ENCODE measurements at places on chromosomes 3 and 15. TPM values are rescaled to one million over a fixed set of nuclear protein-coding genes. Genes with fewer than 3 reads are reported as not detected.

- no peak for DNase-seq
Observed at GRCh38 chr3:119301662-119302061, 7.5 kb downstream of the ARHGAP31 start.

The ARL14 gene
- total RNA-seq = not detected

The TTLL13 gene
- total RNA-seq = not detected

The CYFIP1 gene
- 105 TPM for total RNA-seq

The CHRM5 gene
- total RNA-seq = not detected

The C2CD4A gene
- total RNA-seq = not detected

DNA sequence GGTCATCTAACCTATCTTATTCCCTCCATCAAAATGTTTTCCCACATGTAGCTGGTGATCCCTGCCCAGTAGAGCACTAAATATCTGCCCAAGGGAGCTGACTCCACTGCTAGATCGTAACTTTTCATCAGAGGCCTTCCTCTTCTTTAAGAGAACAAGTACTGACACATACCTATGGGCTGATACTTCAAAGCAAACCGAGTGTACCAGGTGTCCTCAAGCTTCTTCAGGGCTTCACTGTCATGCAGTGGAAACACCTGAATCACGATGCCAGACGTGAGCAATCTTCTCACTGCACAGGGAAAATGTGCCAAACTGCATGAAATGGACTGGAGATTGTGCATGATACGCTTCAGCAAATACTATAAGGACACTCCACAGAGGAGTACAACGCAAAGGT lies 41.6 kb downstream of the ANO10 start:
- no peak for DNase-seq

DNA sequence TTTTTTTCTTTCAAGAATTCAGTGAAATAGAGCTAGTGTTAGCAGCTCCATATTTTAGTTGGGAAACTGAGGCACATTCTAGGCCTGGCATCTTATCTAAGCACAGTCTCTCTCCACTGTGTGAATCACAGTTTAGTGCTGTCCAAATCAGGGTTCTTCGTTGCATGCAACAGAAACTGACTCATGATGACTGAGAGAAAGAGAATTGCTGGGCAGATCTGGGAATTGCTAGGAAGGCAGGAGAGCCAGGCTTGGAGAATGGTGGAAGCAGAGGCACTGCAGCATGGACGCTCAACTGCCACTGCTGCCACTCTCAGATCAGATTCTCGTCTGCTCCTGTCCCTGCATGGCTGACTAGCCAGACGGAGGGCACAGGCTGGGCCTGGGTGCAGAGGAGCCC lies 40.7 kb upstream of the CHST2 start:
- DNase-seq = no peak

GRCh38 chr3:1962396-1963088 lies 136.1 kb upstream of the CNTN4 start:
- DNase-seq = no peak

- DNase-seq = no peak
Observed at GRCh38 chr3:38960953-38961622, 90.7 kb downstream of the SCN11A start.

- DNase-seq = no peak
Observed at GRCh38 chr3:81726735-81727134, 34.7 kb downstream of the GBE1 start.

The GREM1 gene
- 77.3 TPM for total RNA-seq

The GNAT1 gene
- total RNA-seq = 1.3 TPM

The ITPKA gene
- total RNA-seq = not detected

DNA sequence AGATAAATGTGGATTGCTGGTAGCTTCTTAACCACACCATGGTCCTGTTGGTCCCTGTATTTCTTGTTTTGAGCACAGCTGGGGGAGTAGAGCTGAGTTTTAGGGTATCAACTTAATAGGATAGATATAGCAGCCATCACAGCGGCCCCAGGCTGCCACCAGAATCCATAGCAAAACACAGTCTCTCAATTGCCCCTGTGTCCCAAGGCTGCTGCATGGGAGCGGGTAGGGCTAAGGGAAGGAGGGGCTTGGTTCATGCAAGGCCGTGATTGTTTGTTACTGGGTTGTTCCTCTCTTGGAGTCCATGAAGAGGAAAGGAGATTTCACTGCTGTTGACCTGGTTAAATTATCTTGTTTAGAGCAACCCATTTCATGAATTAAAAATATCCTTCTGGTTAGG lies 22.1 kb downstream of the ARNT2 start:
- no peak for DNase-seq

DNA sequence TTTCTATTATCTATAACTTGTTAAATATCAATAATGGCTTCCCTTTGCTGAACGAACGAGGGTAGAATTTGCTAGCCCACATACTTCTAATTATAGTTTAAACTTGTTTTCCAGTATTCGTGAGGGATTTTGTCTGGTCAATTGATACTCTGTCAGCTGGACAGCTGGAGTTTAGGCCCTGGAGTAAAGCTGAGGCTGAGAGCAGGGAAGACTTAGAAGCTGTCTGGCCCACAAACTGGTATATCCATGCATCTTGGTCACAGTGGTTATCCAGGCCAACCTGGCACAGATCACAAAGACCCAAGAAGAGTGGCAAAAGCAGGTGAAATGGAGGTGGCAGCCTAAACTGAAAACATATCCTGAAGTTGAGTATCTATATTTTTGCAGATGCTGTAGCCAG lies 19.3 kb downstream of the ARHGAP31 start:
- no peak for DNase-seq

The SUSD5 gene
- 10.9 TPM for total RNA-seq

DNA sequence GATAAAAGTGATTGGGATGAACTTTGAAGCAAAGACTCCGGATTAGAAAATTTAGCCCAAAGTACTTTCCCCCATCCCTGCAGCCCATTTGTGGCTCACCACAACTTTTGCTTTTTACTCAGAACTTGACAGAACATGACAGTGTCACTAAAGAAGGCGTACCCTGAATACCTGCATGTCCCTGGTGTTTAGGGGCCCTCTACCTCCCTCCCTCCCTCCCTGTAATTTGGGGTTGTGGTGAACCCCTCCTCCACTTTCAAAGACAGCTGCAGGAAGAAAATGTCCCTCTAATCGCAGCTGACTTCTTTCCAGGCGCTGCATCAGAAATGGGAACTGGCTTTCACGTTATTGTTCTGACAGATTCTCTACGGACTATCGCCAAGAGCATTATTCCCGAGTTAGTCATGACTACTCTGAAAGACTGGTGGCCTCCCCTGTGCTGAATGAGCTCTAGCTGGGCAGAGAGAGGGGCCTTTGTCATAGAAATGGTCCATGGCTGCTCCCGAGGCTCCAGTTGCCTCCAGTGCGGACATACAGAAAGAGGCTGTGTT lies 93.2 kb upstream of the ARHGEF3 start:
- DNase-seq = no peak

- DNase-seq = no peak
Observed at GRCh38 chr3:172803489-172803888, 53.0 kb downstream of the ECT2 start.

Measured in omental fat pad (tissue), 4 donors.